ENCODE measurements at places on chromosomes 5 and 9.

DNA sequence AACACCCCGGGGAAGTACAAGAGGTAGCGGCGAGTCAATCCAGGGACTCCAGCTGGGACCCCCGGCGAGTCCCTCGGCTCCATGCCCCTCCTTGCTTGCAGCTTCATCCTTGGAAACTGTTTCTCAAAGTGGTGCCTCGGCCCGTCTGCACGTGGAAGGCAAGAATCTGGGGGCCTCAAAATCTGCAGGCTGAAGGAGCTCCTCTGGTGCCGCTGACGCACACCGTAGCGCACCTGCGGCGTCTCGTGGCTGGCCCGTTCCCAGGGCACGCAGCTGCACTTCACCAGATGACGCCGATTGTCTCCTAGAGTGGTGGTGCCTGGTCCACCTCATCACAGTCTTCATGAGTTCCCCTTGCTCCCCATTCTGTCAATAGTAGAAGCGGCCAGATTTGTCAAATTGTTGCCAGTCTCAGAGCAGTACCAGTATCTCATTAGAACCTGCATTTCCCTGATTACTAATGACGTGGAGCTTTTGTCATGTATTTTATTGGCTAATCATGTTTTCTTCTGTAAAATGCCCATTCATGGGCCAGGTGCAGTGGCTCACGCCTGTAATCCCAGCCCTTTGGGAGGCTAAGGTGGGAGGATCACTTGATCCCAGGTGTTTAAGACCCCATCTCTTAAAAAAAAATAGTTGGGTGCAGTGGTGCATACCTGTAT, 38.6 kb downstream of the GTF3C4 start:
- DNase-seq, result no peak

DNA sequence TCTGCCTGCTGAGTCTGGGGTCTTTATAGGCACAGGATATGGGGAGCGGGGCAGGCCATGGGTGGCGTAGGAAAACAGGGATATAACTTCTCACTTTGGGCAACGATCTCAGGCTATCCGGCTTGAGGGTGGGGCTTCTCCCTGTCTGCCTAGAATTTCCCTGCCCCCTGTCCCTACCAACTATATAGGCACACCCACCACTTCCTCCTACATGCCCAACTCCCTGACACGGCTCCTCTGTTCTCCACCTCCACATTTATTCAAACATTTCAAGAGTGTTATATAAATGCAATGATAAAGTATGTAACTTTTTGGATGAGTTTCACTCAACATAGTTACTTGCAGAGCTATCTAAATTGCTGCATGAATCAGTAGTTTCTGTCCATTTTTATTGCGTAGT, 363.2 kb upstream of the RORB start:
- no peak for DNase-seq

- no peak for DNase-seq
Measured at GRCh38 chr9:126643945-126644527, 30.3 kb downstream of the LMX1B start.

DNA sequence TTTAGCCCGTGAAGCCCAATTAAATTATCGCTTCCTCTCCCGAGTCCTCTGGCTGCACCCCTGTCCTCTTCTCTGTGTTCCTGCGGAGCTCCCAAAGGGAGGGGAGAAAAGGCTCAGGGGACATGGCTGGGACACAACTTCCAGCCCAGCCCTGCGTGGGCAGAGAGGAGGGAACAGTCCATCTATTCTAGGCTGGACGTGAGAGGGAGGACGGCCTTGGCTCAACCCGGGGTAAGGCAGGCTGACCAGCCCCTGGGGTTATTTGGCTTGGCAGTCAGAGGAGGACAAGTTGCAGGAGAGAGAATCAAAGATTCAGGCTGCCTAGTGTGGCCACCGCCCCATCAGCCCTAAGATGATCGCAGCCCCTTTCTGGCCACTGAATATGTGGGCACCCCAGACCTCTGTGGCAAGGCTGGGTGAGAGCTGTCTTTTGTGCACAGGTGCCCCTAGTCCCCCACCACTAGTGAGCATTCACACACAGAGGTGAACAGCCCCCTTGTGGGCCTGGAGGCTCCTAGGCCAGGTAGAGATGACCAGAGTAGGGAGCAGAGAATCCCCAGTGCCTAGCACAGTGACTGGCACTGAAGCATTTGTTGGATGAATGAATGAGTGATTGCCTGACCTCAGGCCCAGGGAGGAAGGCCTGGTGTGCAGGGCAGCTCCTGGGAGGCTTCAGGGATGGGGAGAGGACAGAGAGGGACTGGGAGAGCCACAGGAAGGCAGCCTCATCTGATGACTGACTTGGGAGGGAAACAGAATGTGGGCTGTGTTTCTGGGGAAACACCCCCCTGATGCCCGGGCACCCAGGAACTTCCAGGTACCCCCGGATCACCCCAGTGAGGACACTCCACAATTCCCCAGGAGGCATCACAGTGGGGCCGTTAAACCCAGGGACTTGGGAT, 133.9 kb downstream of the C9orf50 start:
- no peak for DNase-seq

GRCh38 chr9:126438741-126439401, 112.2 kb downstream of the MVB12B start:
- DNase-seq, result no peak

- no peak for DNase-seq
Measured at GRCh38 chr5:36691696-36692371, 85.4 kb downstream of the SLC1A3 start.

GRCh38 chr9:127140181-127140580, 17.7 kb upstream of the ANGPTL2 start:
- no peak for DNase-seq

- peak; percentile 82 for DNase-seq
Measured at GRCh38 chr9:137200311-137201204, at the start of gene TPRN. TSS of gene TPRN (minus strand) at chr9:137200741. CDS start at chr9:137200711, 30 bp downstream.
